ENCODE measurements at places on chromosomes 4 and X.

GRCh38 chr4:73815145-73815544 lies 21.3 kb upstream of the CXCL6 start:
- peak; percentile 68 for DNase-seq

- no peak for DNase-seq
Observed at GRCh38 chrX:120334603-120335002, 23.3 kb upstream of the TMEM255A start.

- DNase-seq: no peak
Observed at GRCh38 chrX:24396236-24396930, 35.9 kb downstream of the SUPT20HL1 start.

DNA sequence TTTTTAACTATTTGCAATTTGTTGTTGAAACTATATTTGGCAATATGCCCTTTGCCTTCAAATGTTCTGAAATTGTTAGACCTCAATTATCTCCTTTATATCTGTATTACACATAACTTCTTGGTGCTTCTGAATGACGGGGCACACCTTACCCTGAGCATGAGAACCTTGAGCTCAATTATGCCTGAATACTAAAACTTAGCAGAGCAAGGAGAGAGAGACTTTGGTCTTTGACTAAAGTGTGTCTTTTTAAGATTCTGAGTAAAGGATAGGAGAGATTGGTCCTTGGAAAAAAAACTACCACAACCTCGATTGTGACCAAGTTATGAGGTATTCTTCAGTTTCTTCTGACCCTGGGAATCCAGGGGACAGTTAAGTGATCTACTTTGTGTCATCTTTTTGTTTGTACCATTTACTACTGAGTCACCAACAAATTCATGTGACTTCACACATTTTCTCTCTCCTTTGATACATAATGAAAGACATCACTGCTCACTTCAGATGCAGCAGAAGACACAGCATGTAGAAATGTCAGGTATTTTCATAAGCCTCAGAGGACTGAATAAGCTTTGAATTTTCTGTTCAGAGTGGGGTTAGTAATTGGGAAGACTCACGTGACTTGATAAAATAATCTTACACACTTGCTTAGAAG lies 51.4 kb downstream of the PTTG2 start:
- DNase-seq: no peak

- peak; percentile 5 for DNase-seq
Observed at GRCh38 chr4:184114431-184114830, 103.2 kb downstream of the ENPP6 start.

DNA sequence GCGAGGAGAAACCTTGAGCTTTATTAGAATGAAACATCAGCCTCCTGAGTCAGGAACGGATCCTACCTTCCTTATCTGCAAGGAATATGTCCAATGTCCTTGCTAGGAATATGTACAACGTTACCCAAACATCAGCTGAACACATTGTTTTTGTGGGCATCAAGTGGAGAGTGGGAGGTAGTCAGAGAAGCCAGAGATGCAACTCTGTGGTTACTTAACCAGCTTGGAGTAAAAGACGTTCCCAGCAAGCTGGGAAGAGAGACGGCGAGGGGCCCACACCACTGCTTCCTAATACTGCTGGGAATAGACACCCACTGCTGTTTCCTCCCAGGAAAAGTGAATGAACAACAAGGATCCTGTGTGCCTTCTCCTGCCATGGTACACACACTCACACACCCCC lies 74.4 kb upstream of the PLAC1 start:
- no peak for DNase-seq

- no peak for DNase-seq
Observed at GRCh38 chr4:81566161-81566591, 94.5 kb upstream of the RASGEF1B start.

GRCh38 chr4:8373973-8374545 lies 66.5 kb downstream of the ACOX3 start:
- DNase-seq: peak; percentile 0

GRCh38 chrX:136708348-136708747 lies 60.4 kb downstream of the CD40LG start:
- peak; percentile 26 for DNase-seq

GRCh38 chr4:142984871-142985585 lies 138.9 kb upstream of the INPP4B start:
- no peak for DNase-seq

GRCh38 chrX:119194621-119195020 lies 41.5 kb upstream of the PGRMC1 start:
- no peak for DNase-seq

DNA sequence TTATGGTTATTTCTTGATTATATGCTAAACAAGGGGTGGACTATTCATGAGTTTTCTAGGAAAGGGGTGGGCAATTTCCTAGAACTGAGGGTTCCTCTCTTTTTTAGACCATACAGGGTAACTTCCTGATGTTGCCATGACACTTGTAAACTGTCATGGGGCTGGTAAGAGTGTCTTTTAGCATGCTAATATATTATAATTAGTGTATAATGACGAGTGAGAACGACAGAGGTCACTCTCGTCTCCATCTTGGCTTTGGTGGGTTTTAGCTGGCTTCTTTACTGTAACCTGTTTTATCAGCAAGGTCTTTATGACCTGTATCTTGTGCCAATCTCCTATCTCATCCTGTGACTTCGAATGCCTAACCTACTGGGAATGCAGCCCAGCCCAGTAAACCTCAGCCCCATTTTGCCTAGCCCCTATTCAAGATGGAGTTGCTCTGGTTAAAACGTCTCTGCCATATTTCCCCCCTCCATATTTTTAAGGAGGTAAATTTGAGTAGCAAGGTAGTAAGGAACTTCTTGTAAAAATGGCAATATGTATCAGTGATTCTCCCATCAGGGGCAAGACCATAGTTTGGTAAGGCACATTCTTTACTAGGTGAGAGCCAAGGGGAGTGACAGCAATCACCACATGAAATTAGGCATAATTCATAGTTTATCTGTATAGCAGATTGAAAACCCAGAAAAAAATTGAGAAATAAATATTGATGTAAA lies 2.6 kb downstream of the CXCL2 start:
- no peak for DNase-seq

Measured in RPMI8226 (cell line).